ENCODE measurements at places on chromosomes 7 and 10.

DNA sequence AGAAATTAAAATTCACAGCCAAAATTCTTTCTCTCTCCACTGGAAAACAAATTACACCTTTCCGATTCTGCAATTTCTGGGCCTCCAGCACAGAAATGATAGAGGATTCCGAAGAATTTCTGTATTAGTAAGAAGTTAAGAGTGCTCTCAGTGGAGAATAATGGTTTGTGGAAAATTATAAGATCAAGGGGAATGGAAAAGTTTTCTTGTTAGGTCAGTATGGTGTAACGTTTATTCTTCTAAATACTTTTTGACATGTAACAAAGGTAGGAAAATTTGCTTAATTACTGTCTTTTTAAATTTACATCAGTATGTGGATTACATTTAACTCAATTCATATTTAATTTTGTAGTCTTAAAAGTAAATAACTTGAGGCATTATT is 288.3 kb upstream of the NFE2L3 start:
- DNase-seq: no peak

GRCh38 chr10:111222961-111223360 is 146.1 kb downstream of the ADRA2A start:
- no peak for DNase-seq

GRCh38 chr10:119113751-119114732 is 10.1 kb downstream of the DENND10 start:
- no peak for DNase-seq

- DNase-seq: no peak
These were observed 19.6 kb upstream of the SMNDC1 start for GRCh38 chr10:110324201-110324804.

- DNase-seq: no peak
These were observed 23.5 kb downstream of the FBXW4 start for GRCh38 chr10:101671453-101671852.

DNA sequence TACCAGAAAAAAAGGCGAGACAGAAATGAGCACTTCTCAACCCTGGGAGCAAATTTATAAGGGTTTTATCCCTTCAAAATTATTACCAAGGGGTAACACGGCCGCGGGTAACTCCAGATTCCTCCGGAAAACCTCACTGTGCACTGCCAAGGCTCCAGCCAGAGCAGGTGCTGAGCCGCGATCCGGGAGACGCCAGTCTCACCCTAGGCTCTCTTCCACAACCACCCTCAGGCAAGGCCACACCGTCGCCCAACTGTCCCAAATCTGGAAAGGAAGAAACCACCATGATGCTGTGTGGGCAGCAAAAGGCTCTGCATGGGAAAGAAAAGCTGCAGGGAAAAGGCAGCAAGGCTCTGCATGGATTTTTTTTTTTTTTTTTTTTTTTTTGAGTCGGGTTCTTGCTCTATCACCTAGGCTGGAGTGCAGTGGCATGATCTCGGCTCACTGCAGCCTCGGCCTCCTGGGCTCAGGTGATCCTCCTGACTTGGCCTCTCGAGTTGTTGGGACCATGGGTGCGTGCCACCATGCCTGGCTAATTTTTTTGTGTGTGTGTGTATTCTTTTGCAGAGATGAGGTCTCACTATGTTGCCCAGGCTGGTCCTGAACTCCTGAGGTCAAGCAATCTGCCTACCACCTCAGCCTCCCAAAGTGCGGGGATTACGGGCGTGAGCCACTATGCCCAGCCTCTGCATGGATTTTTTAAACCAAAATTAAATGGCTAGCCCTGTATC is 39.0 kb downstream of the MAD1L1 start:
- no peak for DNase-seq

DNA sequence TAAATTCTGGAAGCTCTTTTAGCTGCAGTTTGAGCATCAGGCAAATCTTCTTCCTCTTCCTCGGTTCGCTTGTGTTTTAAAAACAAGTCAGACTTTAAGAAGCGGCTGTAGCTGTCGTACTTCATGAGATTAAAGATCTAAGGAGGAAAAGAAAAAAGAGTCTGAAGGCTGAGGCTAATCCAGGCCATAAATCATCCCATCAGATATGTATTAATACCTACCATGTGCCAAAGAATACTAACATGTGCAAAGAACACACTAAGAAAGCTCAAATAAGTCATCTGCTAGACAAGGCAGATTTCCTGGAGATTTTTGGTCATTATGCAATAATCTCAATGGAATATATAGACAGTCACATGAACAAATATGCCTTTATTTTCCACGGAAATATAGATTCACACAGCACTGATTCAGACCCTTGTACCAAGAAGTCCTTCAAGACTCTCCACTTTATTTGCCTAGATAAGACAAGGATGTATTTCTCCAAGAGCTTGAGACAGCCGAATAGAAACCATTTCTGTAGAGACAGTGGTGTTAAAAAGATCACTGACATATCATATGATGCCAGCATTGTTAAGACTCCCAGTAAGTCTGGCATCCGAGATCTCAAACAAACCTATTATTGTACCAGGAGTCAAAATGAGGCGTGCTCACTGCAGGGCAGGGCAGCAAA is 42.3 kb downstream of the RGS10 start:
- no peak for DNase-seq

- DNase-seq: no peak
These were observed 245.2 kb upstream of the PLXDC2 start for GRCh38 chr10:19570991-19571390.

DNA sequence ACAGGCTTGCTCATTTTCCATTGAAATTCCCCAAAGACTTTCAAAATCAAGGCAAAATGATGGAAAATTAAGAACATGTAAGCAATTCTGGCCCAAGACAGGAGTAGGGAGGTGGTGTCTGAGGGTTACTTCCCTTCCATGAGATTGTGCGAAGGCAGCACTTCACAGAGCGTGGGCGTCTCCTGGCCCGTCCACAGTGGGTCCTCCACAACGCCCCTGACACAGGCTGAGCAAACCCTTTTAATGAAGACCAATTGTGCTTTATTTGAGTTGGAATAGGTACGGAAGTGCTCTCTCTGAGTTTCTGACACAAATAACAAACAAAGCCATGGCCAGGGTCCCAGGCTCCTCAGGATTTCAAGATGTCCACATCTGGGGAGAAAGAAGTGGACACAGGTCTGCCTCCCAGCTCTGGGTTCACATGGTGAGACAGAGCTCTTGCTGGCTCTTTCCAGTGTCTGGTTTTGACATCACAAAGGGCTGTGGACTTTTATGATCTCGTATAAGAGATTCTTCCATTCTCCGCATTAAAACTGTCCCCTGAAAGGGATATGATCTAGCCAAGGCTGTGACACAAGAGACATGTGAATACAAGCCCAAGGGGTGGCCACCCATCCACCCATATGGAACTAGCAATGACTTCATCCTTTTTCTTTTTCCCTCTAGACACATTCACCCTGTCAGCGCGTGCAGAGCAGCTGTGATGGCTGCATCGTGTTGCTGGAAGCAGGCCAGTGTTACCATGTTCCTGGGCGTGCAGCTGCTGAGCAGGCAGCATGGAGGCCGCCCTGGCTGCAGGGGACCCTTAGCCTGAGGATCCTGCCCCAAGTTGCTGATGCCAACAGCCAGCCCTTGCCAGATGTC is 145.6 kb downstream of the ADAM12 start:
- DNase-seq: no peak

GRCh38 chr7:146875237-146875785 is 758.7 kb downstream of the CNTNAP2 start:
- DNase-seq: no peak

GRCh38 chr10:76778914-76779795 is 858.5 kb downstream of the KCNMA1 start:
- DNase-seq: no peak
